ENCODE measurements at places on chromosomes 6 and 20.

DNA sequence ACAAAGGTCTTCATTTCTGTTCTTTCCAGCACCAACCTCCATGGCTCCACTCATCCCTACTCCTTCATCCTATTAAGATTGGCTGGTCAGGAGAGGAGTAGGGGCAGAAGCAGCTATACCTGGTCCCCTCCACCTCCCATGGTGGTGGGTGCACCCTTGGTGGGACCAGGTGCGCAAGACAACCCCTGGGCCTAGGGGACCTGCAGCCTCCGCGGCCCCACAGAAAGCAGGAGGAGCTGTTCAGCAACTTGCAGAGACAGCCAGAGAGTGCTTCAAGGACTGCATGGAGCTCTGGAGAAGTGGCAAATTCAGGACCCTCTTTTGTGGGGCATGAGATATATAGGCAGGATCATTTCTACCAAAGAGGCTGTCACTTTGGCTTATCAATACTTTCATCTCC is 9.8 kb downstream of the ULBP2 start:
- no peak for DNase-seq

DNA sequence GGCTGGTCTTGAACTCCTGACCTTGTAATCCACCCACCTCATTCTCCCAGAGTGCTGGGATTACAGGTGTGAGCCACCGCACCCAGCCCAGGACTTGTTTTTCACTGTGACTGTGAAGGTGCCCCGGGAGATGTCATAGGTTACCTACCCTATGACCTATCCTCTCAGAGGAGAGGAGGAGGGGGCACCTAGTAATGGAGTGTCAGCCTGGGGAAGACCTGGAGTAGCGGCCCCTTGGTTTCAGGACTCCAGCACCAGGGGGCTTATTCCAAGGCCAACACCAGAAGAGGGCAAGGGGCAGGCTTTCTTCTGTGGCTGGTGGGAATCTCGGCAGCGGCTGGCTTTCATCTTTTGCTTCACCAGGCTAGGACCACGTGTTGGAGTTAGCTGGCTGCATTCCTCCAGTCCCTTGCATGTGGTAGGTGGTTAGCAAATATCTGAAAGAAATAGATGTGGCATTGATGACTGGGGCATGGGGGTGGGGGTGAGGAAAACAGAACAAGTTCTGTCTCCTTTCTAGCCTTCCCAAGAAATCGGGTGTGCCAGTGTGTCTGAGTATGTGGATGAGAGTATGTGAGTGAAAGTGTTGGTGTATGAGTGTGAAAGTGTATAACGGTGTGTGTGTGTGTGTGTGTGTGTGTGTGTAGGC is 7.9 kb upstream of the ITPR3 start:
- no peak for DNase-seq

DNA sequence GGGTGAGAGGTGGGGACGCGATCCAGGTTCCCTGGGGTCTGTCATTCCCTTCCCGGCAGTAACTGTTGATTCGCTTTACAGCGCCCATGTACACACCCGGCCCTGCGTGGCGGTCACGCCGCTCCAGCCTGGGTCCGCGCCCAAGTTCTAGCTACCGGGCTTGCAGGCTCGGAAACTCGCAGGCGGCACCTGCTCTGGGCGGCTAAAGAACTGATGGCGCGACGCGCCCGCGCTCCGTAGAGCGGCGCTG is 1.4 kb upstream of the POU3F2 start:
- no peak for DNase-seq

DNA sequence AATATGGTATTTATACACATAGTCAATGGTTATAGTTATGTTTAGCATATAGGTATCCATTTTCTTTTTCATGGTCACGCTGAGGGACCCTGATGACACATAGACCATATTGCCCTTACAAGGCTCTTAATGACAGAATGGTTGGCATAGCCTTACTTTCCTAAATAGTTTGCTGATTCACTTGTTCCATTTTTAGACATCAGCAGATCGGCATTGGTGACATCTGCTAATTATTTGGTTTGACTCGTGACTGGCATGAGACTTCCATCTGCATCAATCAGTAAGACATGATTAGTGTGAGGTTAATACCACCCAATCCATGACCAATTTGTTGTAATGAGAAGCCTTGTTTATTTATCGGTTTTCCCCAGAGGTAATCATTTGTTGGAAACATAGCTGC is 309.7 kb downstream of the ALDH8A1 start:
- no peak for DNase-seq

DNA sequence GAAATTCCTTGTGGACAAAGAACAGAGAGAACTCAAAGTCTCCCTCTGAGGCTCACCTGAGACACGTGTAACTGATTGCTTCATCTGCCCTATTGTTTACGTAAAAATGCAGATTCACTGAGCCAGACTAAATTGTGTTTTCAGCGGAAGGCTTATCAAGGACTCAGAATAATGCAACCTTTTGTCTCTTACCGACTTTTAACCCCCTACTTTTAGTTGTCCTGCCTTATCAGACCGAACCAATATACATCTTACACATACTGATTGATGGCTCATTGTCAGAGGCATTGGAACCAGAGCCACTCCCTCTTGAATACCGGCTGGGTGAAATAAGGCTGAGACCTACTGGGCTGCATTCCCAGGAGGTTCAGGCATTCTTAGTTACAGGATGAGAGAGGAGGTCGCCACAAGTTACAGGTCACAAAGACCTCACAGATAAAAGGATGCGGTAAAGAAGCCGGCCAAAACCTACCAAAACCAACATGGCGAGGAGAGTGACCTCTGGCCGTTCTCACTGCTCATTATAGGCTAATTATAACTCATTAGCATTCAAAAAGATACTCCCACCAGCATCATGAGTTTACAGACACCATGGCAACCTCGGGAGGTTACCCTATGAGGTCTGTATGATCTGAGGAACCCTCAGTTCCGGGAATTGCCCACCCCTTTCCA is 95.5 kb upstream of the ZNF184 start:
- no peak for DNase-seq

GRCh38 chr6:4189249-4189648 is 53.9 kb upstream of the ECI2 start:
- DNase-seq = no peak

DNA sequence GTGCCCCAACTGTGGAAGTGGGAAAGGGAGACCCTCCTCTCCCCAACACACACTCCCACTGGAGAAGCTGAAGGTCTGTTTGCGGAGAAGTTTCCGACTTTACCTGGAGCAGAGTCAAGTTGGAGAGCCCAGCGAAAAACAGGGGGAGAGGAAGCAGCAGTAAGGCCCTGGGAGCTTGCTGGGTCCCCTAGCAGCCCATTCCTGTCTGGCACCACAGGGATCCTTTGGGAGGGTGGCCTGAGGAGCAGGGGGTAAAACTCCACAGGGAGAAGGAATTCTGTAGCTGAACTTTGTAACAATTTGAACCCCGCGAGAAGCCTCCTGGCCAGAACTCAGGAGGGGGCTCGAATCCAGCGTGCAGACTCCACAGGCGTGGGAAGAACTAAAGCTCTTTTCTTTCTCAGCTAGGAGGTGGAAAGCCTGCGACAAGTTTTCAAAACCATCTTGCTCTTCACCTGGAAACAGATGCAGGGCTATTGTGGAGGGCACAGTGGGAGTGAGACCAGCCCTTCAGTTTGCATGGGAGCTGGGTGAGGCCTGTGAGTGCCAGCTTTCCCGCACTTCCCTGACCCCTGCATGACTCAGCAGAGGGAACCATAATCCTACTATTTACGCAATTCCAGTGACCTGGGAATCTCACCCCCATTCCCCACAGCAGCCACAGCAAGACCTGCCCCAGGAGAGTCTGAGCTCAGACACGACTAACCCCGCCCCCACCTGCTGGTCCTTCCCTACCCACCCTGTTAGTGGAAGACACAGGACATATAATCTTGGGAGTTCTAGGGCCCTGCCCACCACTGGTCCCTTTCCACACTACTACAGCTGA is 25.8 kb downstream of the SERPINB9 start:
- peak; percentile 51 for DNase-seq

DNA sequence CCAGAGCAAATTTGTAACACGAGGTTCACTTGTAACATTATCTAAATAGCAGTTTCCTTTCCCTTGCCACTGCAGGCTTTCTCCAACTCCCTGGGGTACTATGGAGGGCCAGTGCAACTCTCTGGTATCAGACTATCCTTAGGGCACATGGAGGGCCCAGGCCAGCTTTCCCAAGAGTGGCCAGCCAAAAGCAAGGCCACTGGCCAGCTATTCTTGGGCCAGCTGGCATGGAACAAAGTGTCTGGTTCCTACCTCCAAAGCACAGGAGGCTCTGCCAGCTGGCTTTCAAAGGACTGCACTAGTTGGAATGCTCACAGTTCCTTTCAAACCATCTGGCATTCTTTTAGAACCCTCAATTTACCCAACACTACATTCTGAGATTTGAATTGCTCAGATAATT is 8.7 kb downstream of the RNF24 start:
- no peak for DNase-seq

GRCh38 chr6:169277619-169278018 is 24.0 kb upstream of the THBS2 start:
- DNase-seq = no peak

GRCh38 chr6:21371676-21372171 is 221.8 kb upstream of the SOX4 start:
- DNase-seq = no peak

GRCh38 chr20:48603116-48603818 is 224.5 kb downstream of the PREX1 start:
- DNase-seq = no peak

DNA sequence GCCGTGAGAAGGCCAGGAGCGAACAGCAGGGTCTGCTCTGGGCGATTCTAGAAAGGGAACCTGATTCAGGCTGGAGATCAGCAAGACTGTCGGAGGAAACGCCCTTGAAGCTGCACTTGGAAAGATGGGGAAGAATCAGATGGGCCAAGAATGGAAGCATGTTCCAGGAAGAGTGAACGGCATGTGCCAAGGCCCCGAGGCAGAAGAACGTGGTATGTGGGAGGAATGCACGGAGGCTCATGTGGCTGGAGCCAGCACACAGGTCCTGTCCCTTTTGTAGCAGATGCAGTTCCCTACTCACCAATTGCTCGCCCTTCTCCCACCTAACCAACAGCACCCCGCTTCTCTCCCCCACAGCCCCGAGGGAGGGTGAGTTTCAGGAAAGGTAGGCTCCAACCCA is 180.6 kb downstream of the TFAP2C start:
- DNase-seq = no peak

- DNase-seq = no peak
Observed at GRCh38 chr6:21208796-21209186, 384.8 kb upstream of the SOX4 start.

DNA sequence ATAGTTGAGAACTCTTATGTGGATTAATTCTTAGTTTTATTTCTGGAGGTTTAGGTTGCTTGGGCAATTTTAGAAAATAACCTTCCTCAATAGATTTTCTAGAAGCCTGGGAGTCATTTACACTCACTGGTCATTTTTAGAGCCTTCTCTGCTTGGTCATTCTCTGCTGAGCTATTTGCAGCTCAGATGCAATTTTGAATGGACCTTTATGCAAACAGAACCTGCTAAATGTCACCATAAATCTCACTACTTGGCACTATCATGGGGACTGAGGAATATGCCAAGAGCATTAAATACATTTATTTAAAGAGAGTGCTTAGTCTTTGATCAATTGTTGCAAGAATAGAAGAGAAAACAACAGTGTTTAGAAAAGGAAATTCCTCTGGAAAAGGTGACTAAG is 154.0 kb downstream of the CLVS2 start:
- DNase-seq = no peak

DNA sequence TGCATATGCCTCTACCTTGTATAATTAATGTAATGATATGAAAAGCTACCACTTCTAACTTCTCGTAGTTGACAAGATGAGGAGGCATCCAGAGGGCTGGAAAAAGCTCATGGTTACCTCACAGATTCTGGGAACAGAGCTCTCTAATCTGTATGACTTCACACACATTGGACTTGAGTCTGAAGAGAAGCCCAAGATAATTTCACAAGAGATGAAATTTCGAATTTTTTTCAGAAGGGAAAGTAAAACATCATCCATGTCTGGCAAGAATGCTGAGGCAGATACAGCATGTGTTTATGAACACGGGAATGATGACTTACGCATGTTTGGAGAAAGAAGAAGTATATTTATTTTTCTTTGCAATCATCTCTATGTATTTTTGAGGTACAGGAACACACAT is 141.8 kb upstream of the TENT5A start:
- DNase-seq = no peak

DNA sequence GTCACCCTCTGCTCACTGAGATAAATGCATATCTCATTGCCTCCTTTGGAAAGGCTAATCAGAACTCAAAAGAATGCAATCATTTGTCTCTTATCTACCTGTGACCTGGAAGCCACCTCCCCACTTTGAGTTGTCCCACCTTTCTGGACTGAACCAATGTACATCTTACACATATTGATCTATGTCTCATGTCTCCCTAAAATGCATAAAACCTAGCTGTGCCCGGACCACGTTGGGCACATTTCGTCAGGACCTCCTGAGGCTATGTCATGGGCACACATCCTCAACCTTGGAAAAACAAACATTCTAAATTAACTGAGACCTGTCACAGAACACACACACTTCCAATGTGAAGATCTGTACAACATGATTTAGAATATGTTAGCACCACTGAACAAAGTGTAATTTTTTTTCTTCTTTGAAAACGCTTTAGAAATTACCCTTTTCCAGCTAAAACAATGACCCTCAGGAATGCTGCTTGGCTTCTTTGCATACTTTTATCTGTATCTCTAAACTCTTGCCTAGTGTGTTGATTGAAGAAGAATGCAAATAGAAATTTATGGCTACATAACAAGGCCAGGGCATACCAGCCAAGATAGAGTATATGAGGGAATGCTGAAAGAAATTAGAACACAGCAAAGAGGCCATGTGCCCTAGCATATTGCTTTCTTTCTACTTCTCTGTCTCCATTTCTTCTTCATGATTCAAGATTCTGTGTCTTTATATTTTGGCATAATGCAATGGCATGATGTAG is 84.6 kb upstream of the DST start:
- no peak for DNase-seq

GRCh38 chr6:2810092-2810671 is 31.5 kb downstream of the SERPINB1 start:
- peak; percentile 64 for DNase-seq

GRCh38 chr6:164133095-164133494 is 718.6 kb downstream of the QKI start:
- no peak for DNase-seq

GRCh38 chr6:83168556-83168955 is 24.5 kb downstream of the PGM3 start:
- no peak for DNase-seq

DNA sequence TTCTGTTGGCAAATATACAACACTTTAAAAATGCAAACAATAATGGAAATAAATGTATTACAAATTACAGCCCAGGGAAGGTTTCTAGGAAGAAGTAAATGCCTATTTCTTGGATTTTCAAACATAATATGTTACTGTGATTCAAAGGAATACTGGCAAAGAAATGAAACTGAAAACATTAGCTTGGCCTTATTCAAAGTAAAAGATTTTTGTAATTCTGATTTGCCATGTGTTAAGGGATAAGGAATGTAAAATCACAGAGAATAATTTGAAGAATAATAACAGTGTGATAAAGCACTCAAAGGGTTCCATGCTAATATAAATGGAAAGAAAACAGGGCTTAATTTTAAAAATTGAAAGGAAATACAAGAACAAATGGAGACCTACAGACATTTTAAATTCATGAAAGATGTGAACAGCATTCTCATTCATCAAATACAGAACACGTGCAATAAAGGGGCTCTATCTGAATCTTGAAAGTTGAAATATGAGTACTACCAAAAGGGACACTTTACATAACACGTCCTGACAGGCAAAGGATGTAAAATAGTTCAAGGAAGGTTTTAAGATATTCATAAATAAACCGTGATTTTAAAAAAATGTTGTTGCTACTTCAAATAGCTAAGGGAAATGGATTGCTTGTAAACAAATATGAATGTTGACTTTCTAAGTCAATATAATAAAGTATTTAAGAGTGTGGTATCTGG is 138.1 kb downstream of the RFPL4B start:
- DNase-seq = no peak
